M059J (cell line): ENCODE measurements at places on chromosomes 7 and 10. TPM values are rescaled to one million over a fixed set of nuclear protein-coding genes. Genes with fewer than 3 reads are reported as not detected.

DNA sequence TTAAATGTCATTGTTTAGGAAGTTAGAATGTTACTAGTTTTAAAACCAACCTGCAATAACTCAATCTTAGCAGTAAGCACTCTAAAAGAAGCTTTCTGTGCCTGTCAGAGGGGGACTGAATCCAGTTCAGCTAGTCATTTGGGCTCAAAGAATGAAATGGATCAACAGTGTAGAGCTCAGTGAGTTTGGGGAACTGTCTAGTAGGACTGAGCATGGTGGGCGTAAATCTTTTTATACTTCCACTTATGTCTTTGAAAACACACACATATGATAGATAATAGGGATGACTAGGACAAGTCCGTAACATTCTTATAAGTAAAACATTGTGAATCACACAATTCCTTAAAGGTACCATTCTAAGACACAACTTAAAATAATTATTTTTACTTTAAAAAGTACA is 11.5 kb downstream of the GSAP start:
- DNase-seq, result no peak

TRIM50 gene
- not detected in 2 replicates for total RNA-seq

METTL2B gene
- 31.3 and 36.0 TPM in 2 replicates for total RNA-seq

- DNase-seq, result peak; percentile 57
Observed at GRCh38 chr7:40850017-40850416, 715.2 kb downstream of the SUGCT start.

- DNase-seq, result peak; percentile 90
Observed at GRCh38 chr10:32982911-32983909, 25.2 kb upstream of the ITGB1 start.

DNA sequence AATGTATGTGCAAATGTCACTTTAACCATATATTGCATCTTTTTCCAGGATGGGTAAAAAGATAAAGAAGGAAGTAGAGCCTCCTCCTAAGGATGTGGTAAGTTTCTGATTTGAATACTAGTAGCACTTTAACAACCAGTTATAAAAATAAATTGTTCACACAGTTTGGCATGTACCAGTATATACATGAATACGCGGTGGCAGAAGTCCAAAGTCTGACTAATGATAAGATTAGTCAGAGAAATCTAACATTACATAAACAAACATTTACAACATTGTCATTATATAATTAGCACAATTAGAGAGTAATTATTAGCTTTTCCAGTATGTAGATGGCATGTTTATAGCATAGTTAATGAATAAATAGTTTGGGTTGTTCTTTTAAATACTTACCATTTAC is 4.1 kb downstream of the ARMC3 start:
- DNase-seq, result peak; percentile 64

KIF5B gene
- 42.4 and 52.4 TPM in 2 replicates for total RNA-seq

ZNF679 gene
- not detected in 2 replicates for total RNA-seq

CYP2C18 gene
- total RNA-seq, result not detected in 2 replicates

DNA sequence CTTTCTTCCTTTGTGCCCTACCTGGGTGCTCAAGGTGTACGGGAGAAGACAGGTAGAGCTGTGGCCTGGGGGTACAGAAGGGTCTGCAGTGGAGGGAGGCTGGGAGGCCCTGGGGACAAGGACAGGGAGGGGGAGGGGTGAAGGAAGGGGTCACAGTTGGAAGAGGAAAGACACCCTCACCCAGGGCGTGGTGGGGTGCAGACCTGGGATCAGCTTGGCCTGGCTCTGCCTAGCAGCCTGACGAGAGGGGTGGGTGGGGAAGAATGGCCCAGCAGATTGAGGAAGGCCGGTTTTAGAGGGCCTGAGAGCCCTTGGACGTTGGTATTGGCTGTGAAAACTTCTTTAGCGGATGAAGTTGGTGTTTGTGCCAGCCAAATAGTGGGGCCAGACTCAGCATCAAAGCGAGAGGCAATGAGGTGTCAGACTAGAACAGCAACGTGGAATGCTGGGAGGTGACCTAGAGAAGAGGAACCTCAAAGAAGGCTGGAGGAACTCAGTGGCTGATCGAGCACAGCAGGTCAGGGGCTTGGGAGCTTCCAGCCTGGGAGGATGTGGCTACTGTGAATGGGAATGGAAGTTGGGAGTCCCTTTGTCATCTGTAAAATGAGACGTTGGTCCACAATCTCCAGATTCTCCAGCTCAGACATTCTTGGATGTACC is 18.1 kb upstream of the TRIM8 start:
- no peak for DNase-seq
